Umbilical cord (tissue), 2 donors: ENCODE measurements at places on chromosomes 6 and 20. TPM values are rescaled to one million over a fixed set of nuclear protein-coding genes. Genes with fewer than 3 reads are reported as not detected.

SLC13A3 gene
- total RNA-seq, result 12.3 TPM

FAM110A gene
- 0.96 TPM for total RNA-seq

HLA-DMB gene
- 10.1 TPM for total RNA-seq

SPATS1 gene
- total RNA-seq, result not detected

EEF1A2 gene
- 7.2 TPM for total RNA-seq

TRAPPC3L gene
- 1.4 TPM for total RNA-seq

UCKL1 gene
- 48.2 TPM for total RNA-seq

- no peak for DNase-seq
Observed at GRCh38 chr20:16098890-16099639, 474.2 kb downstream of the KIF16B start.

DNA sequence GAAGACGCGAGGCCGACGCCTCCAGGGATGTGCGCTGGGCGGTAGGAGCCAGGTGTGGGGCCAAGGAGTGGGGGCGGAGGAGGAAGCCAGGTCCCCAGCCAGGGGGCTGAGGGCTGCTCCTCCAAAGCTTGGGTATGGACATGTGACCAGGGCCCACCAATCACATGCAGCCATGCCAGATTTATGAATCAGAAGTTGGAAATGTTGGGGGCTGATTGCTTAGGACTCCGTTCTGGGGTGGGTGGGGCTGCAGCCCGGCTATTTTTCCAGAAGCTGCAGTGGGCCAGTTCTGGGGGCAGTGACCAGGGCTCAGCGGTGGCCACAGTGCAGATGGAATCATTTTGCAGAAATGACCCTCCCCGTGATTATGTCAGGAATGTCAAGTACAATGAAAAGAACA lies 96.0 kb downstream of the CEBPB start:
- peak; percentile 83 for DNase-seq

GRCh38 chr6:5665173-5665572 lies 341.6 kb downstream of the NRN1 start:
- no peak for DNase-seq

- DNase-seq, result no peak
Observed at GRCh38 chr6:34237316-34237721, 646 bp downstream of the HMGA1 start.

- DNase-seq, result no peak
Observed at GRCh38 chr6:36697481-36697903, at the start of gene RAB44. Gene RAB44, plus strand, starts transcription at chr6:36697826. Its CDS starts 6,410 bp downstream, at chr6:36704236.

DNA sequence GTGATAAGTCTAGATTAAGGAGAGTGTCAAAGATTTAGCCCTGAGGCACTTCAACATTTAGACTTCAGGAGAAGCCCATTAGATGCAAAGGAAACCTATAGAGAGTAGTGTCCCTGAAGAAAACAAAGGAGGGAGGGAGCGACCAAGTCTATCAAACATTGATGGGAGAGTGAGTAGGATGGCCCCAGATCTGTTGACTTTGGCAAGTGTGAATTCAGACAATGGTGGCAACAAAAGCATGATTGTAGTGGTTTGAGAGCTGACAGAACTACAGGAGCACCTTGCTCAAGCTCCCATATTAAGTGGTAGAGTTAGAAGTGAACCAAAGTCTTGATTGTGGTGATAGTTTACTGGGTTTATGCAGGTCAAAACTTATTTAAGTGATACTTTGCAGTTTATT lies 979 bp upstream of the ABCF1 start:
- no peak for DNase-seq

DNA sequence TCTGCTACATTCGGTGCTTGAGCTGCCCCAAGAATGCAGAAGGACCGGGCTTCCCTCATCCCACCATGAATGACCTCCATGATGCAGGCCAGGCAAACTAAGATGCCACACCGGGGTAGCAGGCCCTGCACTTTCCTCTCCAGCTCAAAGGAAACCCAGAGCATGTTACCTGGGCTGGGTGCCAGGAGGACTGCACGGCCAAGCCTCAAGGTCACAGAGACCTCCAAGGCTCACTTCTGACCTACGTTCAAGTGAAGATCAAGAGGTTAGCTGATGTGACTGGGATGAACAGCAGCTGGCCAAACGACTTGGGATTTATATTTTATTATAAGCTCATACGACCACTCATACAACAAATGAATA lies 501.8 kb downstream of the CD83 start:
- DNase-seq, result no peak

DNA sequence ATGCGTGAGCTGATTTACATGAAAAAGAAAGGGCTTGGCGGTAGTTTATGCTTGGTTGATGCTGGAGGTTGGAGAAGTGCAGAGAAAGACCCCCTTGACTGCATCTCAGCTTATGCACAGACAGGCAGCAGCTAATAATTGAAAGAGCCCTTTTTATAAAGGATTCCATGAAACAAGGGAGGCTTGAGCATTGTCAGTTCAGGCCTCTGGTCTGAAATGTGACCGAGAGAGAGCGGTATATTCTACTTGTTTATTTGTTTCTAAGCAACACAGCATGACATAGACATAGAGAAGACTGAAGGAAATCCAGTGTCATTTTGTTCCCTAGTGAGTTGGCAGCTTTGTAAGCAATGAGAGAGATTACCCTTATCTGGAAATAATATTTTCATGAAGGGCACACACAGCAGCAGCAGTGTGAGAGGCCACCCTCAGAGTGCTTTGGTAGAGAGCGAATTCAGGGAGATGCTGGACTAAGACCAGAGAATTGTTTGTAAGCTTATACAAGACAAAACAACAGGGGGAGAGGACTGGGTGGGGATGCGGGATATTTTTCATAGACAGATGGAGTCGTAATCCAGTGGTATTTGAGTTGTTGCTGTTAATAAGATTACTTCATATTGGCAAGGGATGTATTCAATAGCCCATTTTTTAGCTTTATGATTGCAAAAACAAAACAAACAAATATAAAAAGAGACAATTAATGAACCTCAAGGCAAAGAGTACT lies 34.6 kb upstream of the LAMA2 start:
- DNase-seq, result no peak

- DNase-seq, result no peak
Observed at GRCh38 chr20:45962031-45962755, 9.8 kb downstream of the ZNF335 start.

DNA sequence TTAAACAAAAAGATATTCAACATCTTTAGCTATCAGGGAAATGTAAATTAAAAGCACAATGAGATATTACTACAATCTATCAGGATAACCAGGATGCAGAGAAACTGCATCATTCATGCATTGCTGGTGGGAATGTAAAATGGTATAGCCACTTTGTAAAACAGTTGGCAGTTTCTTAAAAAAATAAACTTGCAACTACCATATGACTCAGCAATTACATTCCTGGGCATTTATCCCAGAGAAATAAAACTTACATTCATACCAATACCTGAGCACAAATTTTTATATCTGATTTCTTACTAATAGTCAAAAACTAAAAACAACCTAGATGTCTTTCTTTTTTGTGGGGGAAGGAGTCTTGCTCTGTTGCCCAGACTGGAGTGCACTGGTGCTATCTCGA lies 190.3 kb upstream of the TAB2 start:
- no peak for DNase-seq

GRCh38 chr20:48880981-48881657 lies 40.4 kb upstream of the ARFGEF2 start:
- no peak for DNase-seq

DNA sequence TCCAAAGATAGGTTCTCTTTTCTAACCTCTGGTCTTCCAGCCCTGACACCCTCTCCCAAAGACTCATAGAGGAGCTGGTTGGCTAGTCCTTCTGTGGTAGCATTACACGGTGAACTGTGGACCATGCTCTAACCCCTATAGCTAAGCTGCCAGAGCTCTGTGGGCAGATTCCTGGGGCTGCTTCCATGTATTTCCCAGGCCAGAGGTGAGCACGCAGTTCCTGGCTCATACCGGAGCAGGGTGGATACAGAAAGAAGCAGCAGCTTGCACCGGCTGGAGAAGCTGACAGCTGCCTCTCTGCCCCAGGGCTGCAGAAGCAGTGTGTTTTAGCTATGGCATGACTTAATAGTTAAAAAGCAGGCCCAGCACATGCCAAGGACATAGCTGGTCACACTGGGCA lies 84.1 kb upstream of the FOXP4 start:
- no peak for DNase-seq

DNA sequence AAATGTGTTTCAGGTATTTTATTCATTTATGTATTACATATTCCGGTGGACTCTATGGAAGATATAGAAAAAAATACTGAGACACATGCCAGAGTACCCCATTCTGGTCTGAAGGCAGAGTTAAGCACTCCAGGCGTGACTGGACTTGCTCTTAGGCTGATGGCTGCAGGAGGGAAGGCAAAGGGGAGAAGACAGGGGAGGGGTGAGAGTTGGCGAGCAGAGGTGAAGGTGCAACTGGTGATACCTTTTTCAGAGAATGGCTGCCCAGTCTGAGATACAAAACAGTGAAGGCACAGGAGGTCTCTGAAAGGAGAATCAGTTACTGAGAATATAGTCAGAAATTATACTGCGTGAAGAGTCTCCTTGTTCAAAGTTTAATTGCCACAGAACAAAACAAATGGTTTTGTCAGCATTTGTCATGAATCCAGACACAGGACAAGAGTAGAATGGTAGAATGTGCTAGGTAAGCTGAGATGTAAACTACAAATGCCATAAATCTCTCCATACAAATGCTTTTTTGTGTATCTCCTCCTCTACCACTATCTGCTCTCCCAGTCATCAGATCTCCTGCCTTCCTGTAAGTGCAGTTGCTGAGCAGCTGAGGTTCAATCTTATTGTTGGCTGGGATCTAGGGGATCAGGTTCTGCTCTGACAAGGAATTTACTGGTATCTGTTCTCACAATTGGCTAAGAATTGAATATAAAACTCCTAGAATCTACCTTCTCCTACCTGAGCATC lies 104.2 kb upstream of the DST start:
- peak; percentile 48 for DNase-seq
